ENCODE measurements at places on chromosomes 13 and 19.

- DNase-seq, result no peak
Measured at GRCh38 chr13:110820322-110820721, 94.5 kb downstream of the ANKRD10 start.

GRCh38 chr13:107873926-107874325 is 341.4 kb downstream of the LIG4 start:
- no peak for DNase-seq

- no peak for DNase-seq
Measured at GRCh38 chr13:93259527-93260080, 33.0 kb downstream of the GPC6 start.

GRCh38 chr13:80666782-80667552 is 326.0 kb upstream of the SPRY2 start:
- no peak for DNase-seq

DNA sequence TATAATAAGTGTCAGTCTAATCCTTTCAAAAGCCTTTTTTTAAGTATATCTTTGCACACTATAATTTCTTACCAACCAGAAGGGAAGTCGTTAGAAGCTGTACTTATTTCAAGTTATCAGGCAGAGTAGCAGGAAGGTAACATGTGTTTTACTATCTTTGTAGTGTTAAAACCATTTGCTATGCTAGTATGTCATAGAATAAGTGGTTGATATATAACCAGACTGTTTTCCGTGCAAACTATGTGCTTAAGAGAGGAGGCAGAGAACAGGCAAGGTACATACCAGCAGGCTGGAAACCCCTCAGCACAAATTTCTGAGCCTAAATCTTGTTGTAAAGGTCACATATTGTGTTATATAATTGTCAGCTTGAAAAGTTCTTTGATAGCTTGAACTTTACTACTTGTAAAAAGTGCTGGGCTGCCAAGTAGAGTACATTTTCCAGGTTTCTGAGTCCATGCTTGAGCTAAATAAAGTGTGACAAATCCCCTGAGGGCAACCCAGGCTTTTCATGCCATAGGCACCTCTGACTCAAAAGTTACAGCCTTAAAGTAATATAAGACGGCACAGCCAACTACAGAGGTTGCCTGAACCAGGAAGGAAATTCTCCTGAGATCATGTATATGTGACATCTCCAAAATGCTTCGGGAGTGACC is 1297.4 kb downstream of the PCDH9 start:
- DNase-seq, result peak; percentile 80

GRCh38 chr13:91169321-91170050 is 178.0 kb upstream of the MIR17HG start:
- DNase-seq, result no peak

DNA sequence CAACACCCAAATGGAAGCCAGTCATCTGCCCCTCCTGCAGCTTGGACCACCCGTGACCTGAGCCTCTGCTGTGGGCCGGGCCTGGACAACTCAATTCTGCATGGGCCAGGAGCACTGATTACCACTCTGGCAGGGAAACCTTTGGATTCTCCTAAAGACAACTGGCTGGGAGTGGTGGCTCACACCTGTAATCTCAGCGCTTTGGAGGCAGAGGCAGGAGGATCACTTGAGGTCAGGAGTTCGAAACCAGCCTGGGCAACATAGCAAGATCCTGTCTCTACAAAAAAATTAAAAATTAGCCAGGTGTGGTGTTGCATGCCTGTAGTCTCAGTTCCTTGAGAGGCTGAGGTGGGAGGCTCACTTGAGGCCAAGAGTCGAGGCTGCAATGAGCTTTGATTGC is 6.5 kb downstream of the EPS15L1 start:
- DNase-seq, result no peak

- no peak for DNase-seq
Measured at GRCh38 chr13:88288326-88288725, 617.2 kb downstream of the SLITRK5 start.

GRCh38 chr13:71515744-71516038 is 351.3 kb downstream of the DACH1 start:
- no peak for DNase-seq

DNA sequence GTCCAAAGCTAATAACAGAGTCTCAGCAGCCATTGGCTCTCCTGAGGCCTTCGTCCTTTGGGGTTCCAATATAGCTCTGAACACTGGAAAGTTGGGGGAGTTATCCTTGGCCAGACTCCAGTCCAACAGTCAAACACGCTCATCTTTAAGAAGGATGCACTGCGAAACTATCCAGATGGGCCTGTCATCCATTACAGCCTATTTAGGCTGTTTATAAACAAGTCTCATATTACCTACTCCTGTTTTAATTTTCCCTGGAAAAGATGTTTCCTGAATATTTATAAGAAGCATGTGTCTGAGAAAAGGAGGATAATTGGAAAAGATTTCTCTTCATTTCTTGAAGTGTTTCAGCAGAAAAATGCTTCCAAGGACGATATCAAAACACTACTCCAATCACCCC is 170.7 kb downstream of the DCT start:
- DNase-seq, result peak; percentile 14

DNA sequence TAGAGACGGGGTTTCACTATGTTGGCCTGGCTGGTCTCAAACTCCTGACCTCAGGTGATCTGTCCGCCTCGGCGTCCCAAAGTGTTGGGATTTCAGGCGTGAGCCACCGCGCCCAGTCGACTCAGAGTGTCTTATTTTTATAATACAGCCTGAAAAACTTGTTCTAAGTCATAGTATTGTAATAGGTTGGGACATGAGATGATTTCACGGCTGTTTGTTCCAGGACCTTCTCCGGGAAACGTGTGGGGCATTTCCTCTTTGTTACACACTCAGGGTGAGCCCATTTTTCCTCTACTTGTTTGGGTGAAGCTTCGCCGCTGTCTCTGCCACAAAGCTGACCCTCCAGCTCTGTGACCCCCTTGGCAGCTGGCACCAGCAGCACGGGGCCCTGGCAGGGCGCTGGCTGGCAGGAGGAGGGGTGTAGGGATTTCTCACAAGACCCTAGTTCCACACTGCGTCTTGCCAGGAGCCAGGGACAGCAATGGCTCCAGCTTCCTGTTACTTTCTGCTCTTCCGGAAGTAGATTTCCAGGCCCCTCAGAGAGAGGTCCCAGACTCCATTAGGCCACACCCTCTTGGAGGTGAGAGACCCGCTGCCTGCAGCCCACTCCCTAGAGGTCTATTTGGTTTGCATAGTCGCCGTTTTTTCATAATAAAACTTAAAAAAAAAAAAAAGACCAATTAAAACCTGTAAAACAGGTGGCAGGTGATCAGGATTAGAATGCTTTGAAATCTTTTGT is 15.6 kb downstream of the FGF21 start:
- DNase-seq, result no peak

GRCh38 chr19:32287811-32288227 is 57.6 kb upstream of the ZNF507 start:
- peak; percentile 65 for DNase-seq

GRCh38 chr13:112885782-112886268 is 83.2 kb upstream of the MCF2L start:
- peak; percentile 80 for DNase-seq

- DNase-seq, result no peak
Measured at GRCh38 chr13:81568824-81569223, 1227.9 kb upstream of the SPRY2 start.

DNA sequence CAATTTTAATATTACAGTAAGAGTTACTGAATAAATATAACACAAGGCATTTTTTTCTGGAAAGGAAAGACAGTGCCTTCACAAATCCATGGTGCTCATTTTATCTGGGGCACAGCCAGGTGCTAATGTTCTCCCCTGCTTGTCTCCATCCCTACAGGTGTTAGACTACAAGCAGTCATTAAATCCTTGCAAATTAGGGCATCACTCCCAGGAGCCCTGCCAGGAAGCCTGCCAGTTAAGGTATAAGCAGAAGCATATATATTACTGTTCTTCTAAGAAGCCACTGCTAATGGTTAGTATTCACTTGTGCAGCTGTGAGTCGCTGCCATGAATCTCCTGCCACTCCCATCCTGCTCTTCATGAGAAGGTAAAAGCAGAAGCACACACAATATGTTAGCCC is 149.7 kb downstream of the OXGR1 start:
- no peak for DNase-seq

DNA sequence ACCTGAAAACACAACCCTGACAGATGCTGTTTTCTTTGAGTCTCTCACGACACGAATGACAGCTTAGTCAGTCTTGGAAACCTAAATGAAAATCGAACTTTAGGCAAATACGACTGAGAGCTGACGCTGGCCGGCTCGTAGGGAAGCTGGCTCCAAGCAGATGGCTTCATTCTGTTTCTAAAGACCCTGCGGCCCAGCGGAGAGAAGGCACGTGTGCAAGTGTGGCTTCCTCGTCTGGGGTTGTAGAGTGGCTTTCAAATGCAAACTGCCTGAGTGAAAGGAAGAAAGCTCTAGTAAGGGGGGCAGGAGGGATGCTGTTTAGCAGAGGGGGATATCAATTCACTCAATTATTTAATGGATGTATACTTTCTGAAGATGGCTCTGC is 26.1 kb upstream of the TIMM44 start:
- DNase-seq, result no peak

GRCh38 chr19:23539499-23539898 is 144.2 kb upstream of the ZNF91 start:
- no peak for DNase-seq

DNA sequence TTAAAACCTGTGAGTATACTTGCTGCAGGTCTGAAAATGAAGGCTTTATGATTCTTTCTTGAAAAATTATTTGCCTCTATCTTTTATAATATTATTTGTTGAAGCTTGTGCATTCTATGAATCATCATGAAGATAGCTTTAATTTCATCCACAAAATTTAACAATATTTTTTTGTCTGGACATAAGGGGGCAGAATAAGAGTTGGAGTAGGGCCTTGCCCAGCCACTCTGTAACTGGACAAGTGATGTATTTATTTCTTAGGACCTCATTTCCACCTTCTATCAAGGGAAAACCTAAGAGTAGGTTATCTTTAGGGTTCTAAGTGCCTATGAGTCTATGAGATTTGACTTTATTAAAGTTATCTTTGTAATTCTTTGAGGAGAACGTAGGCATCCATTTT is 49.9 kb downstream of the N4BP2L1 start:
- DNase-seq, result no peak

- no peak for DNase-seq
Measured at GRCh38 chr19:11127905-11128304, 27.7 kb downstream of the SPC24 start.

DNA sequence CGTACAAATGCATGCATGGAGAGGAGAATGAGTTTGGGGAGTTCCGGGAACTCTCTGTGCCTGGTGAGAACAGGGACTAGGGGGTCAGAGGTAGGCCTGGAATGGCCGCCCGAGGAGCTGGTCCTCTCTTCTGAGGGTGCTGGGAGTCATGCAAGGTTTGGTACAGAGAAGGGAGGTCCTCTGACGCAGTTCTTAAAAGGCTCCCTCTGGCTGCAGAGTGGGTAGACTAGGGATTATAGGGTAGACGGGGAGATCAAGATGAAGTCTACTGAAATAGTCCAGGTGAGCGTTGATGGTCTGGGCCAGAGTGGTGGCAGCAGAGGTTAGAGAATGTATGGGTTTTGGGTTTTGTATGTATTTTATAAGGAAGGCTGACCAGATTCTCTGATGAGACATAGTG is 796 bp downstream of the ZNF304 start:
- peak; percentile 10 for DNase-seq

All from EL (cell line).